CD4-positive, alpha-beta memory T cell (primary cell): ENCODE measurements at places on chromosomes 4 and X. TPM values are rescaled to one million over a fixed set of nuclear protein-coding genes. Genes with fewer than 3 reads are reported as not detected.

- H3K27ac ChIP-seq = no peak overlapping the region
- no peaks in the 10 kb centered on the region for H3K36me3 ChIP-seq
- H3K4me1 ChIP-seq = no peaks in the 10 kb centered on the region
- no peak overlapping the region for H3K4me3 ChIP-seq
Observed at GRCh38 chr4:101756181-101756580, 34.3 kb upstream of the BANK1 start.

- H3K4me1 ChIP-seq = no peaks in the 10 kb centered on the region
- H3K27ac ChIP-seq = no peak overlapping the region
- no peaks in the 10 kb centered on the region for H3K27me3 ChIP-seq
Observed at GRCh38 chrX:51420610-51421009, 75.8 kb downstream of the NUDT11 start.

Gene IL2RG
- total RNA-seq = 378 TPM

- H3K4me3 ChIP-seq = no peak within 1 kb of the TSS
- H3K27me3 ChIP-seq = no peaks in the 10 kb centered on the region
- no peak for DNase-seq
- no peaks in the 10 kb centered on the region for H3K36me3 ChIP-seq
- no peaks in the 10 kb centered on the region for H3K4me1 ChIP-seq
Observed at GRCh38 chr4:165053645-165054044, at the start of gene TRIM75. Gene TRIM75, plus strand, starts transcription at chr4:165053866. Its CDS starts 5,282 bp downstream, at chr4:165059148.

DNA sequence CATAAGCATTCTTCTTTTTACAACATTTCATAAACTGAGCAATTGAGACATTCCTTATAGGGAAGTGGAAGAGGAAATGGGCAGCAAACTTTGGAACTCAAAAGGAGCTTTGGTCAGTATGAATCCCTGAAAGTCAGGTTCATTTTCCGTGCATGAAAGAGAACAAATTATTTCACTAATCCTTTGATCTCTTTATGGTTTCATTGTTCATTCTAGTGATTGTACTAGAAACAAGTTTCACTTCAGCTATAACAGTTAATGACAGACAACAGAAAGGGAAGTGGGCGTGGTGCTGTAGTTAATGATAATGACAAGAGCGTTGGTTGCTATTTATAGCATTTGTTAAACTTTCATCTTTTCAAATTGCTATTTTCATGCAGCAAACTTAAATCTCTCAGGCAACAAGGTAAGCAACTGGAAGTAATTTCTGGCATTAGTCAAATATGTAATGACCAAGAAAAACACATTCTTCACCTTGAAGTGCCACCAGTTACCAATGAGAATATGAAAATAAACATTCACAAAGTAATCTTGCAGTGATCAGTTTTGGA, 98.4 kb downstream of the AREG start:
- no peak for DNase-seq
- no peaks in the 10 kb centered on the region for H3K27me3 ChIP-seq
- no peaks in the 10 kb centered on the region for H3K36me3 ChIP-seq
- H3K4me1 ChIP-seq = no peaks in the 10 kb centered on the region
- no peak overlapping the region for H3K27ac ChIP-seq

Gene PGAM4
- total RNA-seq = not detected
